ENCODE measurements at places on chromosomes 1 and 21.

- no peak for DNase-seq
These were observed 180.7 kb upstream of the ZNHIT6 start for GRCh38 chr1:85888921-85889320.

DNA sequence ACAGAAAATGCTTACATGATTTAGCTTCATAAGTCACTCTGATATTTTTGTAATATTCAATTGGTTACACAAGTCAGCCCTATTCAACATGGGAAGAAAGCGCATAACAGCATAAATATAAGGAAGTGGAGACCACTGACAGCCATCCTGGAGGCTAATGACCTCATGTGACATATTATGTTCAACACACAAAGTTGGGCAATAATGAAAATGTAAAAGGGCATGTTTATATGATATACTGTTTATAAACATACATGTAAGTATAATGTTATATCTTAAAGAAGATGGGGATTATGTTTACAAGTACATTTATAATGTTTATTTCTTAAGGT lies 30.2 kb downstream of the EVI5 start:
- DNase-seq = no peak

- no peak for DNase-seq
These were observed 4.8 kb upstream of the HRNR start for GRCh38 chr1:152228831-152229230.

GRCh38 chr21:33449616-33450015 lies 30.2 kb downstream of the TMEM50B start:
- no peak for DNase-seq

- no peak for DNase-seq
These were observed 1.6 kb upstream of the LEFTY2 start for GRCh38 chr1:225942574-225942973.

- no peak for DNase-seq
These were observed 44.6 kb downstream of the WDR4 start for GRCh38 chr21:42834726-42835191.

DNA sequence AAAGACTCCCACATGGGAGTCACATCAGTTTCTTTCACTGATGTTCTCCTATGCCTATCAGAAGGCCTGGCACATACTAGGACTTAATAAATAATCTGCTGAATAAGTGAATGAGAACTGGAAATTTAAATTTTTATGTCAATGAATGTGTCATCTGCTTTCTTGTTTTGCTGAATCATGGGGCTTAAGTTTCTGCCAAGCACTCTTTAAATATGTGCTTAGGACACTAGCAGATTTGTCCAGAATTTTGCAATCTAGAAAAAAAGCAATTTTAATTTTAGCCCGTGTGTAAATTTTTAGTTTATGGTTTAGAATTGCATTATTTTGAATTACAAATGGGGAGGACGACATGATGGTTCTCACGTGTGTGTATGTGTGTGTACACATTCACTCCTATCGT lies 803.1 kb downstream of the USP25 start:
- no peak for DNase-seq

GRCh38 chr1:173301507-173301906 lies 94.4 kb upstream of the TNFSF4 start:
- no peak for DNase-seq
